ENCODE measurements at places on chromosomes 5 and 9. TPM values are rescaled to one million over a fixed set of nuclear protein-coding genes. Genes with fewer than 3 reads are reported as not detected.
A peak's percentile ranks its signal among the peaks of the same experiment; 100 is the strongest.

MEIKIN gene
- not detected for total RNA-seq

SPATA31D4 gene
- not detected for total RNA-seq

RNF208 gene
- total RNA-seq: 10.6 TPM

CDKN2A gene
- total RNA-seq: 1.5 TPM

ADAMTS13 gene
- 4.6 TPM for total RNA-seq

HBEGF gene
- 21.1 TPM for total RNA-seq

PAEP gene
- total RNA-seq: not detected

IFNB1 gene
- not detected for total RNA-seq

FOXD1 gene
- total RNA-seq: 99.3 TPM

PPIC gene
- total RNA-seq: 25.1 TPM

EPB41L4B gene
- 31.8 TPM for total RNA-seq

CD72 gene
- 5.5 TPM for total RNA-seq

CAMK4 gene
- total RNA-seq: 2.2 TPM

INSL4 gene
- not detected for total RNA-seq

RANBP3L gene
- 0.40 TPM for total RNA-seq

ADGRV1 gene
- 1.7 TPM for total RNA-seq

GRCh38 chr9:92649007-92649406 is 20.9 kb downstream of the IPPK start:
- DNase-seq: peak; percentile 21

DNA sequence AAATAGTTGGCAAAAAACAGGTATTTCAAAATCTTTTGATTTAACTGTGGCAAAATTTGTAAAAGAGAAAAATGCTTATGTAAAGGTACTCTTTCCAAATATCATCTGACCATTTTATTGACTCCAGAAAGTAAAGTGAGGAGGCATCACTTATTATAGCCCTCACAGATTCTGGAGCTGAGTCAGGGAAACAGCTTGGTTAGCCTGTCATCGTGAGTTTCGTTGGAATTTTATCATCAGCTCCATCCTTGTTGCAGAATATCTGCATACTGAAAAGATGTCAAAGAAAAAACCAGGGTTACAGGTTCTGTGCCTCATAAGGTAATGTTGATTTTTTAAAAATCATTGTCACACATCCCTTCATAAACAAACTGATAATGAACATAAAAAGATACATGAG is 74.8 kb downstream of the CDH6 start:
- no peak for DNase-seq

DNA sequence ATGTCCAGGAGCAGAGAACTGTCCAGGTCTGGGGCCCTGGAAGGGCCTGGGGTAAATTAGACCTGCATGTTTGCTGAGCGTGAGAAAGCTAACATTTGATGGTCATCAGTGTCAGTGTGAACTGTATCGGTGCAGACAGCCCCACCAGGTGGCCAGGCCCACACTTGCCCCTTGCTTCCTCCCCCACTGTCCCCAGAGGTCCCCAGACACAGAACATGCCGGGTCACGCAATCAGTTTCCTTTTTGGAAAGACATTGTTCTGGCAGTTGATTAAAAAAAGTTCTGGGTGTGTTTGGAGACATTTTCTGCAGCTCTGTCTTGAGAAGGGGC is 1.5 kb downstream of the NKD2 start:
- no peak for DNase-seq

GRCh38 chr5:34496260-34496691 is 159.9 kb upstream of the RAI14 start:
- DNase-seq: no peak

DNA sequence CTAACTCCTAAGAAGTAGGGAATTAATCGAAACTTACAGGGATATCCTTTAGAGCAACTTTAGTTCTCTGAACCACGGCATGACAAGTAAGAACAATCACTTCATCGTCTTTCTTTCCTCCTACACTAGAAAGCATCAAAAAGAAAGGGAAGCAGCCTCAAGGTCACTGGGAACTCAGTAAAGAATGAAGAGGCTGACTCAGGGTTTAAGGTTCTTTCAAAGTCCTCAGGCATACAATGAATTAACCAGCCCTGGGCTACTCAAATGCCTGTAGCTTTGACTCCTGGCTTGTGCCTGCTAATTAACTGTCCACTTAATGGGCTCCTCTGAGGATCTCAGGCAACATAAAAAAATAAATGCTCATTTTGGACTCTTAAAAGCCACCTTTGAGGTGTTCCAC is 102.0 kb downstream of the TRIM32 start:
- no peak for DNase-seq

GRCh38 chr9:126417043-126417442 is 90.4 kb downstream of the MVB12B start:
- no peak for DNase-seq

GRCh38 chr9:130860458-130861316 is 25.6 kb downstream of the ABL1 start:
- peak; percentile 87 for DNase-seq

DNA sequence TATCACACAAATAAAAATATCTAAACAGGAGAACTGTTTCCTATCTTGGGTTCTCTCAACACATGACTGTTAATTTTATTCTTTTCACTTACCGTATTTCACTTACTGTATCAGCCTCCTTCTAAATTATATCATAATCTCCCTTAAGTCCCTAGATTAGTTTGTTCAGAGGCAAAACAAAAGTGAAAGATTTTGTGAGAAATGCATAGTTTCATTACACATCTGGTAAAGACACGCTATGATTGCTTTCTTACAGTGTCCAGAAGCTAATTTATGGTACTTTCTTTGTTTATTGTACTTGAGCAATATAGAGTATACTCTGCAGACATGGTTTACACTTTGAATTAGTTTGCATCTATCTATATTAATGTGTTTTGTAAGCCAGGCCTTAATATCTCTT is 159.7 kb upstream of the TLX3 start:
- no peak for DNase-seq

DNA sequence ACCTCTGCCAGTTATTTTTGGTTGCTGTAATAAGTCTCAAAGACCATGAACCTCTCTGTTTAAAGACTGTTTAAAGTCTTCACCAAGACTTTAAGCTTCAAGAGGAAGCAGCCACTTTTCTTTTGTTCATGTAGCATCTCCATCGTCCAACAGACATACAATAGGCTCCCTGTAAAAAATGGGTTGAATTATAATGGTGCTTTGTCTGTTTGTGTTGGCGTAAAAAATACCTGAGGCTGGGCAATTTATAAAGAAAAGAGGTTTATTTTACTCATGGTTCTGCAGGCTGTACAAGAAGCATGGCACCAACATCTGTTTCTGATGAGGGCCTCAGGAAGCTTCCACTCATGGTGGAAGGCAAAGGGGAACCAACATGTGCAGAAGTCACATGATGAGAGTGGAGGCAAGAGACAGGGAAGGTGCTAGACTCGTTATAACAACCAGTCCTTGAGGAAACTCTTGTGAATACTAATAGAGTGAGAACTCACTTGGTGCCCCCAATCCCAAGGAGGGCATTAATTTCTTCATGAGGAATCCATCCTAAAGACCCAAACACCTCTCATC is 126.3 kb upstream of the RPS23 start:
- no peak for DNase-seq

- peak; percentile 66 for DNase-seq
Observed at GRCh38 chr9:128523199-128523925, 18.8 kb downstream of the GLE1 start.

- DNase-seq: no peak
Observed at GRCh38 chr9:81653240-81653639, 36.1 kb downstream of the TLE1 start.

GRCh38 chr5:135236228-135236907 is 162.7 kb downstream of the MACROH2A1 start:
- peak; percentile 39 for DNase-seq

- DNase-seq: no peak
Observed at GRCh38 chr9:71685394-71685793, 82.9 kb downstream of the CEMIP2 start.

DNA sequence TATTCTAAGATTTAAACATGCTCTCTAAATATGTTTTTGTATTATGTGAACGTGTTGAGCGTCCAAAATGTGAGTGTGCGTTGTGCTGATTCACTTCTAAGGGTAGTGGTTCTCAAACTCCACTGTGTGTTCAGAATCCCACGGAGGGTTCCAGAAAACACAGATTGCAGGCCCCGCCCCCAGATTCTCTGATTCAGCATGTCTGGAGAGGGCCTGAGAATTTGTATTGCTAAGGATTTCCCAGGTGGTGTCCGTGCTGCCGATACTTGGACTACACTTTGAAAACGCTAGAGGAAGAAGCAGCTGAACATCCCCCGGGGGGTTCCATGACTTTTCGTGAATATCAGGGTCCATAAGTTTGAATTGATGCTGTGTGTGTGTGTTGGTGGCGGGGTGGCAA is 1043.2 kb upstream of the WWC1 start:
- DNase-seq: no peak

GRCh38 chr9:117958726-117959125 is 254.5 kb downstream of the TLR4 start:
- DNase-seq: no peak

DNA sequence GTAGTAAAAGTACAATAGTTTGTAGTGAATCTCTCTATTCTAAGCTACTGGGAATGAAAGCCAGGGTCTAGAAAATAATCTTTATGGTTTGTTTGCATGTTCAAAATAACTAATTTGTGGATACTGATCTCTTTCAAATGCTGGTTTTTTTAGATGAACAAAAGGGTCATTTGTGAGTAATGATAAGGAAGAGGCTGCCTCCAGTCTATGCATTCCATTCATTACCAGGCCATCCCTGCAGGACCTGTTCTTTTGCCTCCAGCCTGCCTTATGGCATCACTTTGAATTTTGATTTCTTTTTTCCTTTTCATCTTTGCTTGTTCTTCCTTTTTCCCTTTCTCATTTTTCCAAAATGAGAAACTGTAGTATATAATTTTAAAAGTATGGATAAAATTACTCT is 312.3 kb downstream of the CWC27 start:
- DNase-seq: no peak

DNA sequence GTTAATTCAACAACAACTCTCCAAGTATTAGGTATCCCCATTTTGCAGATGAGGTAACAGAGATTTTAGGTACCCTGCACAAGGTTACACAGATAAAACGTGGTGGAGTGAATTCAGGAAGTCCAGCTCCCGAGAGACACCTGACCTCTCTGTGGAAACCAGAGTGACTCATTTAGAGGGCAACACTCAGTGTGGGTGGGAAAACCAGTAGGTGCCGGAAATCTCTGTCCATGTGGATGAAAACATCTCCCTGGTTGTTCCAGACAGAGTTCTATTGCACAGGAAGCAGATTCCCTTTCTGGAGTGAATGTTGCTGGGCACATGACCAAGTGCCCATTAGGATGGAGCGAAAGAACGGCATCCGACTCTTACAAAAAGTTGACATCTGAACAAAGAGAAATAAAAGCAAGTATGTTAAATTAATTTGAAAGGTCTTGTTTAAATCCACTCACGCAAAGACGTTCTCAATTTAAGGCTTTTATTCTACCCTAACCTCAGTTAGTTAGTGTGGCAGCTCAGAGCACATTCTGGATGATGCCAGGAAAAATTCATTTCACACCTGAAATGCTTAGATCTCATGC is 391.9 kb upstream of the WWC1 start:
- no peak for DNase-seq

- no peak for DNase-seq
Observed at GRCh38 chr5:113489299-113489698, 1.0 kb upstream of the MCC start.

DNA sequence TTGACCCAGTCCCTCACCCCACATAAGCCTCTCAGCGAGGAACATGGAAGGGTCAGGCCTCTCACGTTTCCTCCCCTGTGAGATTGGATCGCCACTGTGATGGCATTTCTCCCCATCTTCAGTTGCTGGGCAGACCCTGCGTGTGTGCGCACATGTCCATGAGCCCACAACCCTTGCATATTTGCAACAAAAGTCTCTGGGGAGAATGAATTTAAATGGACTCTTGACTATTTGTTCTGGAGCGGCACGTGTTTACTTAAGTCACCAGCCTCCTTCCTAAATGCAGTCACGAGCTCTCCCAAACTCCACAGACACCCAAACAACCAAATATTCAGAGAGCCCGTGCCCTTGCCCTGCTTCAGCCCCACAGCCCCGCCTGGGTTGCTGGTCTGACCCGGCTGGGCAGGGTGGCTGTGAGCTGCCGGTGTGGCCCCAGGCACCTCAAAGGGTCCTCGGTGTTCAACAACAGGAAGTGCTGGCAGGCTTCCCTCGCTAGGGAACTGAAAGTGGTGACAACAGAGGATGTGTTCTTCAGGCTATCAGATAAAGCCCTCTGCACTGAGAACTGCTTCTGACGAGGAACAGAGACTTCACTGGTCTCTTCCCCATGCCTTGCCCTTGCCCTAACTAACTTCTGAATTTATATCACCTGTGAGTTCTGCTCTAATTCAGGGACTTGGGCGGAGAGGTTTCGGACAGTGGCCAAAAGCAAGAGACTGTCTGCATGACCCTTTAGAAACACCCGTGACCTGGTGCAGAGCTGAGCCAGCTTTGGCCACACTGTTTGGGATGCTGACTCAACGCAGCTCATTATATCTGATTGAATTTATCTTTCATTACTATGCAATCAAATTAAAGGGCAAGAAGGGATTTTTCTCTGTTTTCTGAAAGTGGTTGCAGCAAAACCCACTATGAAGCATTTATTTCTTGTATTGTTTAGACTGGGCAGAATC is 19.2 kb upstream of the CD180 start:
- peak; percentile 86 for DNase-seq

GRCh38 chr9:84575705-84576104 is 93.8 kb upstream of the NTRK2 start:
- DNase-seq: no peak

GRCh38 chr9:71663931-71664459 is 104.3 kb downstream of the CEMIP2 start:
- no peak for DNase-seq

GRCh38 chr9:94533155-94533554 is 21.7 kb upstream of the PCAT7 start:
- DNase-seq: no peak

DNA sequence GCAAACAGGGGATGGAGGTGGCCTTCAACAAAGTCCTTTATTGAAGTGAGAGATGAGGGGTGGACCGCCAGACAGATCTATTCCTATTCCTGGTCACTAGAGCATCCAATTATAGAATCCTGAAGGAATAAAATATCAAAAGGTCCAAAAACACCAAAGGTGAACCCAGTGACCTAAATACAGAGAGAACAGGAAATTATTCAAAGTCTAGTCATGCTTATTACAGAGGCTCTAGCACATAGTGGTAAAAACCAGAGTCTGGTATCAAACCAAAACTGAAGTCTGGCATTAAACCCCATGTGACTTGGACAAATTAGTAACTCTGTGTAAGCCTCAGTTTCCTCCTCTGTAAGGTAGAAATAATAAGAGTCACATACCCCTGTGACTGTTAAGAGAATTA is 100.5 kb upstream of the SNX2 start:
- DNase-seq: no peak

Data from sciatic nerve (tissue), 2 donors.